CD8-positive, alpha-beta memory T cell (primary cell): ENCODE measurements at places on chromosomes 16 and 17. TPM values are rescaled to one million over a fixed set of nuclear protein-coding genes. Genes with fewer than 3 reads are reported as not detected.
A peak's percentile ranks its signal among the peaks of the same experiment; 100 is the strongest.

DNA sequence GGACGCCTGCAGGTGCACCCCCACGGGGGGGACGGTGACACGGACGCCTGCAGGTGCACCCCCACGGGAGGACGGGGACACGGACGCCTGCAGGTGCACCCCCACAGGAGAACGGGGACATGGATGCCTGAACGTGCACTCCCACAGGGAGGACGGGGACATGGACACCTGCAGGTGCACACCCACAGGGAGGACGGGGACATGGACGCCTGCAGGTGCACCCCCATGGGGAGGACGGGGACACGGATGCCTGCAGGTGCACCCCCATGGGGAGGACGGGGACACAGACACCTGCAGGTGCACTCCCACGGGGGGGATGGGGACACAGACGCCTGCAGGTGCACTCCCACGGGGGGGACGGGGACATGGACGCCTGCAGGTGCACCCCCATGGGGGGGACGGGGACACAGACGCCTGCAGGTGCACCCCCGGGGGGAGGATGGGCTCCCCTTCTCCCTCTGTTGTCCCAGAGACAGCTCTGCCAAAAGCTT, 114.5 kb upstream of the METRNL start:
- peak; percentile 47 for DNase-seq

DNA sequence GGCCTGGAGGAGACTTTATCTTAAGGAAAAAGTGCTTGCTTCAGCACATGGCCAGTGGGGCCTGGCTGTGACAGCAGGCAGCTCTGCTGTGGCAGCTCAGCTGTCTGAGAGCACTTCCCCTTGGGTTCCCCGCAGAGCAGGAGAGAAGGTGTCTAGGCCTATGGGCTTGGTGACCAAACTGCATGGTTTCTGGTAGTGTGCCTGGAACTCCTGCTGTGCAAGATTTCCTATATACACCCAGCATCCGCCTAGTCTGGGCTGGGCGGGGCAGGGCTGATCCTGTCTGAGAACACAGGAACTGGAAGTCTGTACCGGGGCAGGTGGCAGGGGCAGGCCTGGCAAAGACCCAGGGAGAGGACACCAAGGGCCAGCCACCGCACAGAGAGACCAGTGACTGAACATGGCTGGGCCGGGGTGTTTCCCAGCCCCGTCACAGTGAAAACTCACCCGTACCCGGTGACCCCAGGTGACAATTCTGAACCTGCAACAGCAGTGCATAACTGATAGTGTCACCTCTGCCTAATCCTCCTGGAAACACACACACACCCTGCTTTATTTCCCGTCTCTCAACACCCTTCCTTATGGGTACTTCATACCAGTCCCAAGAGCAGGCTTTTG, 39.3 kb downstream of the CHD9 start:
- DNase-seq = no peak

DNA sequence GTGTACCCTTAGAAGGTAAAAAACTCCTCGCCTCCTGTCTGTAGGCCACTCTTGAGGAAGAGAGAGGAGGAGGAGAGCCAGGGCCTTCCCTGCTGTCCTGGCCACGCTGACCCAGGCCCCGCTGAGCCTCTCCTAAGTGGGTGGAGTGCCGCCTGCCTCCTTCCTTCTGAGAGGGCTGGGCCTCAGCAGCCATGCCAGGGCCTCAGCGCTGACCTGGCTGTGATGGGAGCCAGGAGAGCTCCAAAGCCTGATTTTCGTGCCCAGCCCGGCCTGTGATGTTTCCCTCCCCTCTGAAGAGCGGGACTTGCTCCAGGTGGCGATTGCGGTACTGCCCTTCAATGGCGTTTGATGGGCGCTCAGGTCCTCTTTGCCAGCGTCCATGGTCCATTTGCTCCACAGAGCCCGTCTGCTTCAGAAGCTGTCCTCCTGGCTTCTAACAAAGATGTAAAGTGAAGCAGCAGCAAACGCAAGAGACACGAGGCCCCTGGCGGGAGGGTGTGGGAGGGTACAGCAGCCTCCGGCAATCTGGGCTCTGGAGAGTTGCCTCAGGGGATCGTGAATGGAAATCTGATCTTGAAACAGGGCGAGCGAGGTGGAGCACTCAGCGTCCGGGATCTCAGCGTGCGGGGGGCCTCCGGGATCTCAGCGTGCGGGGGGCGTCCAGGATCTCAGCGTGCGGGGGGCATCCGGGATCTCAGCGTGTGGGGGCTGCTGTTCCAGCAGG, 93.5 kb downstream of the NPIPB11 start:
- DNase-seq = no peak

DNA sequence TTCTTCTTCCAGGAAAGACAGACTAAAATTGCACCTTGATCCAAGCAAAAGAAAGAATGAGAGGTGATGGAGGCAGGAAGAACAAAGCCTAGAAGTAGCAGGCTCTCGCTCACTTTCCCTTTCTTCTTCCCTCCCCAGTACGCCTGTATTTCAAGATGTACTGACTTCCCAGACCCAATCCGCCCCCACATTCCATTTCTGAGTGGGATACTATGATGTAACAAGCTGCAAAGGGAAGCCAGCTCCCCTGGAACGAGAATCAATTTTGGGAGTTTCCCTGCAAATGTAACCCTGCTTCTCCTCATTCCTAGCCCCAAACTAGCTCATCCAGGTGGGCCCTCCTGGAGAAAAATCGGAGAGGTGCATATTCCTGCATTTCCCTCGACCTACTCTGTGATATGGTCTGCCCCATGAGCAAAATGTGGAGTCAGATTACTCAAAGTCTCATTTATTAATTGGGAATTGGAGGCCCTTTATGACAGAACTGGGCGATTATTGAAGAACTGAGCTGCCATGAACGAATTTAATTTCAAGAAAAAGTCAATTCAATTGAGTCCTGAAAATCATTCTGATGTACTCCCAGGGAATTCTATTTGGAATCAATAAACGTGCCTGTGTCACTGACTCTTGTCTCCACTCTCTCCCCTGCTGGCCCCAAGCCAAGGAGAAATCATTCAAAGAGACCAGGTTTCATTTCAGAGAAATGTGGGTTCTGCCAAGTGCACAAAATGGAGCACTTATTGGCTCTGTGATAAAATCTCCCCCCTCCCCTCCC, 398.9 kb downstream of the SHISA9 start:
- DNase-seq = no peak

- DNase-seq = no peak
Measured at GRCh38 chr17:61519754-61520440, 67.7 kb downstream of the TBX4 start.

DNA sequence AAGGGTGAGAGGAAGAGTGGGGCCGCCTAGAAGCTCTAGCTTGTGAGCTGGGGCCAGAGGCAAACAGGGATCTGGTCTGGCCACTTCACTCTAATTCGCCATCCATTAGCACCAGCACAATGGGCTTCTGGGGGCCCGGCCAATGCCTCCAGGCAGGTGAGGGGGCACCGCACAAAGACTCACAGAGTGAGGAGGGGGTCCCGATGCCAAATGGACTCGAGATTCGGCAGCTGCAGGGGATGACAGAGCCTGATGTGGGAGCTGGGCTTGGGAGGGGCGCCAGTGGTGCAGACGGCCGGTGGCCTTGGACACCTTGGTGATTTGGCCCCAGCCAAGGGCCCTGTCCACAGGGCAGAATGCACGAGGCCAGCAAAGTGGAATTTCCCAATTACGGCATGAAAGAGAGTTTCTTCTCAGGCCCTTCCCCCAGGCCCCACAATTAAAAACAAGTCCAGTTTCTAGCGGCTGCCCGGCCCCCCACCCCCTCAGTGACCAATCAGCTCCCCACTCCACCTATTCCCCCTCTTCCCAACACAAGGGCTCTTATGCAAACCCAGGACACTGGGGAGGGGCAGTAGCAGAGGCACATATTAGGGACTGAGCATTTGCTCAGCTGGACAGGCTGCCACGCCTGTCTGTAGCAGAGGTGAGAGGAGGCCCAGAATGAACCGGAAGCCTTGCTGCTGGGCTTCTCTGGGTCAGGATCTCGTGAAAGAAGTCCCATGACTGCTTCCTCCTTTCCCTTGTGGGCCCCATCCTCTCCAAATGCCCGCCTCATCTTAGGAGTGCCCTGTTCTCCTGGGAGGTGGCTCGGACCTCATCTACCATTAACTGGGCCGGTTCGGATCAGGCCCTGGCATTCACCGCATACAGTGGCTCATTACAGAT, 39.4 kb upstream of the MTSS2 start:
- no peak for DNase-seq

The SLC35G6 gene
- 0.12 TPM for polyA plus RNA-seq
